T-helper 9 cell (primary cell): ENCODE measurements at places on chromosomes 3 and 15.

- DNase-seq: no peak
These were observed 184.4 kb downstream of the SHOX2 start for GRCh38 chr3:157921811-157922210.

- no peak for DNase-seq
These were observed 26.8 kb downstream of the RHCG start for GRCh38 chr15:89469426-89470096.

DNA sequence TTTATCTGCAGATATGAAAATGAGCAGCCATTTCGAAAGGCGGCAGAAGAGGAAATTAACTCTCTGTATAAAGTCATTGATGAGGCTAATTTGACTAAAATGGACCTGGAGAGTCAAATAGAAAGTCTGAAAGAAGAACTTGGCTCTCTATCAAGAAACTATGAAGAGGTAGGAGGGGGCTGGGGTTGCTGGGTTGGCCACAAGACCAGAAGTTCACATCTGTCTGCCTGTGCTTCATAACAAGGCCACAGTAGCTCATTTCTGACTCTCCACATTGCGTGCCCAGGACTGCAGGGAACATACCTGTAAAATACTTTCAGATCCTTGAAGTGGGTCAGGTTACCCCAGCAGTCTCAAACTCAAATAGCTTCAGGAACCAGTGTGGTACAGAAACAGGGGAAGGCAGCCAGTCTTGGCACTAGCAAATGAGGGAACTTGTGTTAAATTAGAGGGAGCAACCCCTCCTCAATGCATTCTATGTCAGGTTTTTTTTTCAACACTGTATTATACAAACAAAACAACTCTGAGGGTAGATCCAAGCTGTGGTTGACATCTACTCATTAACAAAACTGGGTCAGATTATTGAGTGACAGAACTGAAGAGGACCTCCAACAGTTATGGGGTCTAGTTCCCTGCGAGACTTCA is 48.7 kb downstream of the BFSP2 start:
- DNase-seq: no peak

GRCh38 chr15:29233566-29233965 is 36.1 kb downstream of the NSMCE3 start:
- DNase-seq: no peak

GRCh38 chr3:12509466-12509865 is 25.2 kb downstream of the TSEN2 start:
- DNase-seq: no peak

DNA sequence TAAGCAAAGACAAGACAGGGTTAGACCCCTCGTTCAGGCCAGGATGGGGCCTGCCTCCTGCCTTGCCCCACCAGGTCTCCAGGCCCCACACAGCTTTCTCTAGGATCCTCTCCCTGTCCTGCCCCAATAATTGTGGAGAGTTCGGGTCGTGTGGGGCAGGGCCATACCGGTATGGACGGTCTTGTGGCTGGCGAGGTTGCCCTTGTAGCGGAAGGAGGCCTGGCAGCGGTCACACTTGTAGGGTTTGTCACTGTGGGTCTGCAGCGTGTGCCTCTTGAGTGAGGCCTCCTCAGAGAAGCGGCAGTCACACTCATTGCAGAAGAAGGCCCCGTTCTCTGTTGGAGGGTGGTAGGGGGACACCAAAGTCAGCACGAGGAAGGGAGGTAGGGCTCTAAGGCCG is 18.7 kb downstream of the BCL6 start:
- DNase-seq: no peak

- no peak for DNase-seq
These were observed 455.4 kb upstream of the TBL1XR1 start for GRCh38 chr3:177652556-177653291.

GRCh38 chr15:65629548-65629947 is 7.8 kb downstream of the SLC24A1 start:
- DNase-seq: no peak

DNA sequence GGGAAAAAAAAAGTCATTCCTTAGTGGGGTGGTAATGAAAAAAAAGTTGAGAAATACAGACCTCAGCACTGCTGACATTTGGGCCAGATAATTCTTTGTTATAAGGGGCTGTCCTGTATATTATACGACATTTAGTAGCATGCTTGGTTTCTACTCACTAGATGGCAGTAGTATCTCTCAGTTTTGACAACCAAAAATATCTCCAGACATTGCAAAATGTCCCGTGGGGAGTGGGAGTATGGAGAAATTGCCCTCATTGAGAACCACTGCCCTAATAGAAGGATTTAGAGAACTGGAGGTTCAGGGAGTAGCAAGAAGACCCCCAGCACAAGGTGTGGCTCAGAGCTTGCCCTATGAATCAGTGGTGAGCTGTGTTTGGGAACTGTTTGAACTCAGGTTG is 28.6 kb upstream of the TEX264 start:
- DNase-seq: no peak

GRCh38 chr3:188057124-188057523 is 96.8 kb upstream of the LPP start:
- no peak for DNase-seq

DNA sequence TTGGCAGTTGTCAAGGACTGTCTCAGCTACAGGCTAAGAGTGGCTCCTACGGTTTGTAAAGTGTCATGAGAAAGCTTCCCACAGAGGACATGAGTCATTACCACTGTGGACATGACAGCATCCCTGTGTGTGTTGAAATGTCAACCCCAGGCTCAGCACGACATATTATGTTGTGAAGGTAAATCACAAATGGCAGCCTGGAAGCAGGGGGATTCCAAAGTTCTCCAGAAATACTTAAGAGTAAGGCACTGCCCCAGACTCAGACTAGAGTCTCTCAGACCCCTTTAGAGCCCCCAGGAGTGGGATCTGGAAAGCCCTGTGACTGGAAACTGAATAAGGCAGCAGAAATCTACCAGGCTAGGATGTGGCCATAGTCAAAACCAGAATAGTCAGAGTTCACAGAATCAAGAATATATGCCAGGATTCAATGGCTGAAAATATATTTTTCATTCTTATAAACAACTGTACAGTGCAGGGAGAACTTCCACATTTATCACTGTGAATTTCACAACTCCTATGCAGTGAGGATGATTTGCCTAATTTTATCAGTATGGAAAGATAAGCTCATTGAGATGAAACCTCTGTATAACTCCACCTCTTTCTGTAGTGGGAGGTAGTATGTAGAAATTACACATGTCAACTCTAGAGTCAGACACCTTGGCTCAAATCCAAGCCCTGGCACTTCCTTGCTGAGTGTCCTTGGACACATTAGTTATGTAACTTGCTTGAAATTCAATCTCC is 237.1 kb upstream of the CFAP20DC start:
- DNase-seq: no peak

- no peak for DNase-seq
These were observed 148.4 kb upstream of the TLE3 start for GRCh38 chr15:70245932-70246622.

GRCh38 chr3:158337110-158337509 is 227.2 kb downstream of the RSRC1 start:
- DNase-seq: no peak

GRCh38 chr3:149122721-149123578 is 6.5 kb upstream of the HPS3 start:
- no peak for DNase-seq

- no peak for DNase-seq
These were observed 102.0 kb downstream of the TBC1D2B start for GRCh38 chr15:77975332-77976094.

GRCh38 chr3:170816841-170817240 is 53.2 kb downstream of the RPL22L1 start:
- DNase-seq: no peak

GRCh38 chr3:115475178-115476041 is 147.9 kb upstream of the GAP43 start:
- DNase-seq: no peak

DNA sequence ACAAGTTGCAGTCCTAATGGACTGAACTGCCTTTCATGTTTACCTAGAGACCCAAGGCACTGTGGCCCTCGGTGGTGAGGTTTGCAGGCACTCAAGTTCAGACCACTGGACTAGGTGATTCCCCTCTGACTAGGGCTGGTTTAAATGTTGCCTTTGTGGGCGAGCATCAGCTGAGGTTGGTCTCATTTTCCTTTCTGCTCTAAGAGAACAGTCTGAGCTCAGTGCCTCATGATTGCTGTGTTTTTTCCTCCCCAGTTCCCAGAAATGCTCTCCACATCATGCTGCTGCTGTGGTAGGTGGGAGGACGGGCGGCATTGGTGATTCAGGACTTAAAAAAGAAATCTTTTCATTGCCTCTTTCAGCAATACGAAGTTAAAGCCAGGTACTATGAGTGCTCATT is 237.2 kb downstream of the MBNL1 start:
- no peak for DNase-seq

GRCh38 chr3:169054471-169054870 is 609.0 kb downstream of the MECOM start:
- DNase-seq: no peak

- DNase-seq: no peak
These were observed 33.0 kb upstream of the GNB5 start for GRCh38 chr15:52224211-52224610.

- DNase-seq: no peak
These were observed 19.4 kb downstream of the ZPLD1 start for GRCh38 chr3:102454181-102454580.

- no peak for DNase-seq
These were observed 797.5 kb downstream of the AGBL1 start for GRCh38 chr15:86877171-86877631.

DNA sequence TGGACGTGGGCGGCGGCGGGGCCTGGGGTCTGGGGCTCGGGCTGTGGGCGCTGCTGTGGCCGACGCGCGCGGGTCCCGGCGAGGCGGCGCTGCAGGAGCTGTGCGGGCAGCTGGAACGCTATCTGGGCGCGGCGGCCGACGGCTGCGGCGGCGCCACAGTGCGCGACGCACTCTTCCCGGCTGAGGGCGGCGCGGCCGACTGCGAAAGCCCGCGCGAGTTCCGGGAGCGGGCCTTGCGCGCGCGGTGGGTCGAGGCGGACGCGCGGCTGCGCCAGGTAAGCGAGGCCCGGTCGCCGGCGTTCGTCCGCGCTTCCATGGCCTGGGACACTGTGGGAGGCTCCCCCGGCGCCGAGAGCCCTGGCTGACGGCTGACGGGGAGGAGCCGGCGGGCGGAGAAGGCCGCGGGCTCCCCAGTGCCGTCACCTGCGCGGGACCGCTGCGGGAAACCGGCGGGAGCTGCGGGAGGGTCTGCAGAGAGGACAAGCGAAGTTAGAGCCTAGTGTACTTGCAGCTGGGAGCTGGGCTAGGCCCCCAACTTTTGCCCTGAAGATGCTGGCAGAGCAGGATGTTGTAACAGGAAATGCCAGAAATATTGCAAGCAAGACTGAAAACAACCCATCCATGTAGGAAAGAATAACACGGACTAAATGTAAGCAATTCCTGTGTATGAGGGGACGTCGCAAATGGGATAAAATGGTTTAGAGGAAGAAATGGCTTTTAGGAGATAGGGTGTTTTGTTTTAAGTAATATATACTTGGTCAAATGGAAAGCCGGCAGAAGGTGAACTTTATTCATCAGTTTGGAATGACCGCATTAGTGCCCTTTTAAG is 847 bp downstream of the WHAMM start:
- DNase-seq: peak; percentile 13

DNA sequence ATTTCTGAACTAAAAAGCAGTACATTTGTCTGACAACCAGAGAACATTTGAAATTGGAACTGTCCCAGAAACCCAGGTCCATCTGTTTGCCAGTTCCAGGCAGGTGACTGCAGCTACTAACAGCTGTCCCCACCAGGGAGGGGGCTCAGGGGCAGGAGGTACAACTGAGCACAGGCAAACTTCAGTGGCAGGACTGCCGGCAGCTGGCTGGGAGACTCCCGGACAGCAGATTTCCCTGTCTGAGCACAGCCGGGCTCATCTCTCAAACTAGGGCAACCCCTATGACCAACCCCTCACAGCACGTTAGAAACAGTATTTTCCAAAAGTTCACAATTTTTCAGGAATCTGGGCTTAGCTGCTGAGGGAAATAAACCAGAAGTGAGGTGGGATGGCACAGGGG is 88.8 kb downstream of the MEGF11 start:
- DNase-seq: no peak

DNA sequence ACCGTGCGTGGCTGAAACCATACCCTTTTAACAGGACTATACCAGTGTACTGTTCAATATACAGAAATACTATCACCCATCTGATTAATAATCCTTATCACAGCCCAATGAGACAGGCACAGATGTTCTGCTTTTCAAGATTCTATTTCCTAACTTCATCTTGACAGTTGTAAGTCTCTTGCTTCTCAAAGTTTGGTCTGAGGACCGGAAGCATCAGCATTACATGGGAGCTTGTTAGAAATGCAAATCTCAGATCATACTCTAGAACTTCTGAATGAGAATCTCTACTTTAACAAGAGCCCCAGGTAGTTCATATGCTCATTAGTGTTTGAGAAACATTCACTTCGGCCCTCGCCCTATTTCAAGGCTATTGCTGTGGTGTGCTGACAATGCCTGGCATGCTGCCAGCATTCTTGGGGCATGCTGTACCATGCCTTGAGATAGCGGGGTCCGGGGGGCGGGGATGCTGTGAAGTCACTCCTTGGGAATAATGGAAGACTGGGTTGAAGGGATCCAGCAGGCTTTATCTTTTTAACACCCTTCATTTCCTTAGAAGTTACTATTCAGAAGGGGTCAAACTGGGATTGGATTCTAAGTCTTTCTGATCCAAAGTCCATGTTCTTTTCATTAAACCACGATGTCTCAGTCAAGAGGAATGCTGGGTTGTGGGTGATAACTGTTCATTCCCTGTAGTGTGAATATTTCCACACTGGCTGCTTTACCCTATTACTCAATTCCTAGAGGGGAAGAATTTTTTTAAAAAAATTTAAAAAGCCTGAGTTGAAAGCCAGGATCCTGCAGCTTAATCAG is 194.7 kb downstream of the LPP start:
- no peak for DNase-seq

GRCh38 chr3:147423798-147424580 is 14.8 kb downstream of the ZIC1 start:
- DNase-seq: no peak

DNA sequence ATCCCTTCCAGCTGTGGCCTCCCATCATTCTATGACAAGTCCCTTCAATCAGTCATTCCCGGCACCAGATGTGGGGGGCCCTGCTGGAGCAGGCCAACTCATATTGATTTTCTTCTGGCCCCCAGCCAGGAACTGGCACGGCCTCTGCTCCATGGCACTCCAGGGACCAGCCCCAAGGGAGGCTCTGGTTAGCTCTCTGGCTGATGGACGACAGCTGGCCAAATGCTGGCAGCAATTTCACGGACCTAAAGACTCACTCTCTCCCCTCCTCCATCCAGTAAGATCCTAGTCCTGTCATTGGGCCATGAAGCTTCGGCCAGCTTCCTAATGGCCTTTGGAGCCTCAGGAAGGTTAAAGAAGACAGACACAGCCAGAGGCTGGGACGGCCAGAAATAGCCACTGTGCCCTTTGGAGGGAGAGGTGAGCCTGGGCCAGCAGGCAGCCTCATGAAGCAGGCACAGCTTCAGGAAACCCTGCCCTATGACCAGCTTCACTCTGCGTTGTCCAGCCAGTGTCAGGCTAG is 131.0 kb downstream of the MEX3B start:
- no peak for DNase-seq

- no peak for DNase-seq
These were observed 27.5 kb downstream of the AVEN start for GRCh38 chr15:34011481-34011880.
